ENCODE measurements at places on chromosomes 4 and X. TPM values are rescaled to one million over a fixed set of nuclear protein-coding genes. Genes with fewer than 3 reads are reported as not detected.

GRCh38 chr4:143347484-143348111 is 10.9 kb downstream of the GAB1 start:
- H3K4me1 ChIP-seq, result no peaks in the 10 kb centered on the region
- no peak for DNase-seq
- H3K27ac ChIP-seq, result no peak overlapping the region

- no peak overlapping the region for H3K27ac ChIP-seq
- H3K4me1 ChIP-seq, result no peaks in the 10 kb centered on the region
- DNase-seq, result no peak
- no peaks in the 10 kb centered on the region for H3K27me3 ChIP-seq
- H3K36me3 ChIP-seq, result no peaks in the 10 kb centered on the region
Observed at GRCh38 chr4:31601793-31602192, 881.6 kb downstream of the PCDH7 start.

DNA sequence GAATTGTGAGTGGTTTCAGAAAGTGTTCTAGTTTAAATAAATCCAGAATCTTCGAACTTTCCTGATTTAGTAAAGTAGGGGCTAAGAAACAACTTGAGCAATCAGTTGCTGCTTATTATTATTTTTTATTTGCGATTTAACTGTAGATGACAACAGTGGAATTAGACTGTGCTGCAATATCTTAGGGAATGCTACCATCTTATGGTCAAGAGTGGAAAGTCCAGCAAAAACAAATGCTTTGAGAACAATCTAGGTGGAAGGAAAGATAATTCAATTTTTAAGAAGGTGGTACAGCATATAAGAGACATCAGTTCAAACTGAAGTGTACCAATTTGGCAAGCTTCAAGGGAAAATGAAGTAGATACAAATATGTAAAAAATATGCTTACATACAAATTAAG is 73.3 kb downstream of the CYLC1 start:
- no peaks in the 10 kb centered on the region for H3K36me3 ChIP-seq
- no peaks in the 10 kb centered on the region for H3K27me3 ChIP-seq
- no peak for DNase-seq
- no peaks in the 10 kb centered on the region for H3K4me1 ChIP-seq
- H3K4me3 ChIP-seq, result no peak overlapping the region

DNA sequence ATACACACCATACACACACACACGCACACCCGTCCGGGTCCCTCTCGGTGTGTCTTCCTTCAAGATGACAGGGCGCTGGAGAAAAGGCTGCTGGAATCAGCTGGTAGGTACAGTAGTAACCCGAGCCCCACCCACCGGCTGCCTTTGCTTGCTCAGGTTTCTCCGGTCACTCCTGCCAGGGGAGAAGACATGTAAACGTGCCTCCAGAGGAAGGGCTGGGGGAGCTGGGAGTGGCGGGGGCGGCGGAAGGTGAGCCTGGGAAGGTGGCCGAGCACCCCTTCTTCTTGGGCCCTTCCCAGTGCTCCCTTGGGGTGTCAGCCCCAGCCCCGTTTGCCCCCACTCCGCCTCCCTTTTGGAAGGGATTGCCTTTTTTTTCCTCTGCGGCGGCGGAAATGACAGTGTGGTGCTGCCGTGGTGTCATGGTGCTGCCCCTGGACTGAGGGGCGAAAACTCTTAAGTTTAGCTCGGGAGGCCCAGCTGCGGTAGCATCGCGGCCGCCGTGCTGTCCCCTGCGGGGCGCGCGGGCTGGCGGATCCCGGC is at the start of gene MID2:
TSS of gene MID2 (plus strand) at position 169 of the 540 bp plus-strand sequence. CDS start 561 bp downstream, outside the sequence.
- H3K27me3 ChIP-seq, result peaks cover 6% of the 10 kb centered on the region
- no peaks in the 10 kb centered on the region for H3K36me3 ChIP-seq
- H3K27ac ChIP-seq, result peak within 1 kb of the TSS; percentile 57
- peaks cover 7% of the 10 kb centered on the region for H3K4me1 ChIP-seq
- peak; percentile 16 for DNase-seq

- no peaks in the 10 kb centered on the region for H3K4me1 ChIP-seq
- no peak overlapping the region for H3K4me3 ChIP-seq
- DNase-seq, result no peak
- H3K36me3 ChIP-seq, result no peaks in the 10 kb centered on the region
- no peak overlapping the region for H3K27ac ChIP-seq
- H3K27me3 ChIP-seq, result no peaks in the 10 kb centered on the region
Observed at GRCh38 chrX:6311540-6311939, 82.9 kb upstream of the NLGN4X start.

The RPL9 gene
- 853 TPM for total RNA-seq

DNA sequence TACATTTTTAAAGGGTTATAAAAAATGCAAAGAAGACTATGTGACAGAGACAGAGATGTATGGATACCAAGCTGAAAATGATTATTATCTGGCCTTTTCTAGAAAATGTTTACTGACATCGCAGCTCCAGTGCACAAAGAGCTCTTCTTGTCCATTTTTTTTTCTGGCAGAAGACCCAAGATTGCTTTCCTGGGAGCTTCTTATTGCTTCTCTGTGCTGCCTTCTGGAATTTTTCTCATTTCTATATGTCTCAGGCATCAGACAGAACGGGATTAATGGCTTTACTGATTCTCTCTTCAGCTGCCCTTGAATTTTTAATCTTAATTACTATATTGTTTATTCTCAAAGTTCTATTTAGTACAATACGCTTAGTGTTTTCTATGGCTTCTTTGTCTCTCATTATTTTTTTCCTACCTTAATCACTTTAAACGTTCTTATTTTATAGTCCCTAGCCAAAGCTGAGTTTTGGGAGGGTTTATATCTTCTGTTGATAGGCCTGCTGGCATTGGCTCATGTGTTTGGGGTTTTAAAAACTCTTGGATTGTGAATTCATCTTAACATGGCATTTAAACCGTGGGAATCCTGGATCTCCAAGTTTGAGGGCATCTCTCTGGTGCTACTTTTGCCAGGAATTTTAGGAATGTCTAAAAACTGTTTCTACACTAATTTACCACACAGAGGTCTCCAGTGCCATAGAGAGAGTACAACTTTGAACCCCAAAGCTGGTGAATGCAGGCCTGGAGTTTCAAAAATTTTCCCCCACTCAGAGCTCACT is 138.9 kb upstream of the LNX1 start:
- H3K27ac ChIP-seq, result no peak overlapping the region
- no peaks in the 10 kb centered on the region for H3K36me3 ChIP-seq
- DNase-seq, result no peak

- H3K4me3 ChIP-seq, result no peak overlapping the region
- H3K36me3 ChIP-seq, result no peaks in the 10 kb centered on the region
- no peaks in the 10 kb centered on the region for H3K4me1 ChIP-seq
Observed at GRCh38 chr4:8181844-8182243, 17.2 kb upstream of the SH3TC1 start.

- no peak overlapping the region for H3K27ac ChIP-seq
- H3K4me1 ChIP-seq, result no peaks in the 10 kb centered on the region
- H3K27me3 ChIP-seq, result no peaks in the 10 kb centered on the region
- H3K4me3 ChIP-seq, result no peak overlapping the region
- no peaks in the 10 kb centered on the region for H3K36me3 ChIP-seq
Observed at GRCh38 chr4:83852085-83852451, 316.2 kb downstream of the GPAT3 start.

The PAGE2B gene
- not detected for total RNA-seq

DNA sequence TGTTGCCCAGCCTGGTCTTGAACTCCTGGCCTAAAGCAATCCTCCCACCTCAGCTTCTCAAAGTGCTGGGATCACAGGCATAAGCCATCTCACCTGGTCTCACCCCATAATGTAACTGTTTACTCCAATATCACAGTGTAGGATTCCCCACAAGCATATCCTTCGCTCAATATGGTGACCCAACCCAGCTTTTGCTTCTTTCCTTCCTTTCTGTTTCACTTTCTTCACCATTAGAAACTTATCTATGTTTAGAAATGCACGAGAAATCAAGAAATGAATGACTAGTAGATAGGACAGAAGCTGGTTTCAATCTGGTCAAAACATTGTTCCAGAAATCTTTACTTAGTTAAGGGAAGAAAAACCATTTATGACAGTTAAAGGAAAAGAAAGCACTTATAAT is 18.9 kb downstream of the TSPAN5 start:
- peaks cover 8% of the 10 kb centered on the region for H3K4me1 ChIP-seq
- no peaks in the 10 kb centered on the region for H3K36me3 ChIP-seq
- H3K27ac ChIP-seq, result peak overlapping the region; percentile 29
- peak overlapping the region; percentile 3 for H3K4me3 ChIP-seq

- H3K4me3 ChIP-seq, result no peak overlapping the region
- no peak overlapping the region for H3K27ac ChIP-seq
- H3K4me1 ChIP-seq, result no peaks in the 10 kb centered on the region
- no peaks in the 10 kb centered on the region for H3K27me3 ChIP-seq
- H3K36me3 ChIP-seq, result no peaks in the 10 kb centered on the region
- no peak for DNase-seq
Observed at GRCh38 chrX:107842715-107843400, 17.2 kb downstream of the MID2 start.

The CT45A2 gene
- total RNA-seq, result not detected

The RBMXL3 gene
- total RNA-seq, result not detected

The RNF212 gene
- 2.0 TPM for total RNA-seq

The CFAP47 gene
- total RNA-seq, result not detected

DNA sequence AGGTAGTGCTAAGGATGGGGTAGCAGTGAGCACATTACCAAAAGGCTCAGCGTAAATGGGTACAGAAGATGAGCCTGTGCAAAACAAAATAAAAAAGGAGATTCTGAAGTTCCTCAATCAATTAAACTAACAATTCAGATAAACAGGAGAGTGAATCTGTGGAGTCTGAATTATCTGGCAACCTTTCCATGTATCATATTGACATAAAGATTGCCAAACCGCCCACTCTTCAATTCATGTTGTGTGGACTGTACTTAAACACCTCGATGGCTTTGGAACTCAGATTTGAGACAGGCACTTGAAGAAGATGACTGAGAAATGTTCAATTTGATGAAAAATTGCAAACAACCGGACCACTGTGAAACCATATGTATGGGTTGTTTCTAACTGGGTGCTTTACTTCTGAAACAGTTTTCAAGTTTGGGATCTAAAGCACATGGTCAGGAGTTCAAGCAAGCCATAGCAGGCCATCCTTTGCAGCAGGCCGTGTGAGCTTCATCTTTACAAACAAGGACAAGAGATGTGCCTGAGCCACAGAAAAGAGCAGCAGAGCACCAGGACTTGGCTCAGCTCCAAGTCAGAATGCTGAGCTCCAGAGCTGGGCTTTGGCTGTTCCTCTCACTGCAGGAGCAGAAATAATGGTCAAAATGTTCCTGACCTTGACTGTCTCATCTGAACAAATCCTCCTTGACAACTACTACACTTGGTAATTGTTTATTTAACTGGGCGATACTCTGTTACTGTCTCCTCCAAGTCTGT is 108.1 kb downstream of the MGST2 start:
- no peaks in the 10 kb centered on the region for H3K4me1 ChIP-seq
- no peak overlapping the region for H3K27ac ChIP-seq
- no peak overlapping the region for H3K4me3 ChIP-seq
- no peak for DNase-seq
- H3K36me3 ChIP-seq, result no peaks in the 10 kb centered on the region

DNA sequence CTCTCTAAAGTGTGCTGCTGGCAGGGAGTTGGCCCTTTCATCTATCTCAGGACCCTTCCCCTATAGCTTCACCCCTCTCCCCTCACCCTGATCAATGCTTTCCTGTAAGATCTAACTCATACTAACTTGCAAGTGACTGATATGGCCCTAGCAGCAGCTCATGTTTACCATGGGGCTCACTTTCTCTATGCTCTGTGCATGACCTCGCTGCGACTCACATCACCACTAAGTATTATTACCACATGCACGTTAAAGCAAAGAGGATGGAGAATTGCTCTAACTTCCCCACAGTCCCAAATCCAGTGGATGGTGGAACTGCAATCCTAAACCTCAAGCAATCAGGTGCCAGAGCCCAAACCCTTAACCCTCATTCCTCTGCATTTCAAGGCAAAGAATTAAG is 626.6 kb downstream of the MID1IP1 start:
- H3K36me3 ChIP-seq, result no peaks in the 10 kb centered on the region
- H3K27ac ChIP-seq, result no peak overlapping the region
- H3K27me3 ChIP-seq, result no peaks in the 10 kb centered on the region
- DNase-seq, result no peak

DNA sequence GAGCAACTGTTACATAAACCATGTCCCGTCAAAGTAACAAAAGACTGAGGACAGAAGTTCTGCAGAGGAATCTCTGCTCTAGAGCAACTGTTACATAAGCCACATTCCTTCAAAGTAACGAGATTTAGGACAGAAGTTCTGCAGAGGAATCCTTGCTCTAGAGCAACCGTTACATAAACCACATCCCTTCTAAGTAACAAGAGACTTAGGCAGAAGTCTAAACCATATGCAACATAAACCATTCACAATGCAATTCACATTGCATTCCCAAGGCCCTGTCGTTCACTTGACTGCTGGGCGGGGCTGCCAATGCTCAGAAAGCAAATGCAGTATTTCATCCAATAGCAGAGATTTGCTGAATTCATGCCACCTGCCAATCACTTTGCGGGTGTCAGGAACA is 124.4 kb upstream of the PUDP start:
- no peak overlapping the region for H3K27ac ChIP-seq
- H3K36me3 ChIP-seq, result no peaks in the 10 kb centered on the region
- no peak for DNase-seq
- H3K4me3 ChIP-seq, result no peak overlapping the region
- no peaks in the 10 kb centered on the region for H3K4me1 ChIP-seq

DNA sequence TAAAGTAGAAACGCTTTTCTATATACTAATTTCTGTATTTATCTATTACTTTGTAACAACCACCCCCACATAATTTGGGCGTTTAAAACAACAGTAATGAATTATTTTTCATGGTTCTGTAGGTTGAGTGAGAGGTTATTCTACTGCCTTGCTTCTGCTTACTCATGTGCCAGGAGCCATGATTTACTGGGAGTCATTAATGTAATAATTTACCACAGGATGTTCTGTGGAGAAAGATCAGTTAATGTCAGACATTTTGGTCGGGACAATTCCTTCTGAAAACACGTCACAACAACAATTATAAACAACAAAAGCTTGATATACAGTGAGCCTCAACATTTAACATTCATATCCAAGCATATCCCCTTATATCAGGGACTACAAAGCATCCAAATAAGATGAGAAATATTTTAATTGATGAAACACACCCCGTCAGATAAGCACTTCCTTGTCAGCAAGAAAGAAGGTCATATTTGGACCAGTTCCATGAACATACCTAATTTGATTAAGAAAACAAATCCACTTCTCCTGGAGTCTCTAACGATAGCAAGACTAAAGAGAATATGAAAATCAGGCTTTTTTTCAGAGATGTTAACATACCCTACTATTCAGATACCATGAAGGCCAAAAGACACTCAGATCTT is 238.5 kb downstream of the PRDM5 start:
- no peaks in the 10 kb centered on the region for H3K4me1 ChIP-seq
- H3K4me3 ChIP-seq, result no peak overlapping the region
- no peak overlapping the region for H3K27ac ChIP-seq
- no peaks in the 10 kb centered on the region for H3K27me3 ChIP-seq
- no peaks in the 10 kb centered on the region for H3K36me3 ChIP-seq
